Aortic smooth muscle cell (primary cell): ENCODE measurements at places on chromosomes 12 and 14. TPM values are rescaled to one million over a fixed set of nuclear protein-coding genes. Genes with fewer than 3 reads are reported as not detected.

The ACSM4 gene
- total RNA-seq = not detected in 2 replicates

The MEG3 gene
- 67.2 and 146 TPM in 2 replicates for total RNA-seq

The SAMD15 gene
- total RNA-seq = 2.0 and 2.8 TPM in 2 replicates

The CCDC59 gene
- total RNA-seq = 45.0 and 46.4 TPM in 2 replicates

The BDKRB1 gene
- 0.53 TPM in 1 of 2 replicates, not detected in the other for total RNA-seq

The CRACR2A gene
- 2.1 TPM in 2 replicates for total RNA-seq

The PHLDA1 gene
- total RNA-seq = 67.4 and 120 TPM in 2 replicates

The HOMEZ gene
- 2.4 and 4.1 TPM in 2 replicates for total RNA-seq

The OR6C4 gene
- not detected in 2 replicates for total RNA-seq

The PRKD1 gene
- 16.1 and 18.0 TPM in 2 replicates for total RNA-seq

The SELPLG gene
- total RNA-seq = 1.7 and 1.9 TPM in 2 replicates

The GPR84 gene
- total RNA-seq = 0.06 TPM in 1 of 2 replicates, not detected in the other

The REP15 gene
- total RNA-seq = 1.3 and 2.7 TPM in 2 replicates

The LRP1-AS gene
- total RNA-seq = 0.37 TPM in 1 of 2 replicates, not detected in the other

The GOLT1B gene
- 48.4 and 49.3 TPM in 2 replicates for total RNA-seq

The C12orf50 gene
- total RNA-seq = 0.13 TPM in 1 of 2 replicates, not detected in the other

The ACRBP gene
- 0.13 and 0.25 TPM in 2 replicates for total RNA-seq

The A2ML1 gene
- total RNA-seq = 0.53 TPM in 1 of 2 replicates, not detected in the other

The POU6F1 gene
- total RNA-seq = 1.3 and 2.2 TPM in 2 replicates

The BICD1 gene
- total RNA-seq = 14.8 and 18.4 TPM in 2 replicates

The COX8C gene
- not detected in 2 replicates for total RNA-seq

The UNC79 gene
- under 0.01 and 0.06 TPM in 2 replicates for total RNA-seq

The DIO3 gene
- total RNA-seq = not detected in 2 replicates

The MLEC gene
- total RNA-seq = 87.0 and 105 TPM in 2 replicates

The LRFN5 gene
- 1.2 and 7.4 TPM in 2 replicates for total RNA-seq

The USP44 gene
- total RNA-seq = 0.19 and 0.79 TPM in 2 replicates

The INHBC gene
- not detected in 2 replicates for total RNA-seq

The LBHD2 gene
- not detected in 2 replicates for total RNA-seq

The ARMH4 gene
- 3.8 and 6.4 TPM in 2 replicates for total RNA-seq

The OTUB2 gene
- total RNA-seq = 0.53 and 1.2 TPM in 2 replicates

The PDE3A gene
- total RNA-seq = 93.3 and 102 TPM in 2 replicates

The SERPINA10 gene
- total RNA-seq = not detected in 2 replicates

The EPYC gene
- total RNA-seq = not detected in 2 replicates

The C12orf54 gene
- not detected in 2 replicates for total RNA-seq

The NPFF gene
- not detected in 2 replicates for total RNA-seq

The GRIN2B gene
- total RNA-seq = not detected in 2 replicates

The IL26 gene
- 0.13 TPM in 1 of 2 replicates, not detected in the other for total RNA-seq

The MAP3K9 gene
- total RNA-seq = under 0.01 TPM in 2 replicates

The FAR2 gene
- total RNA-seq = 11.0 and 21.4 TPM in 2 replicates

The AKAP3 gene
- total RNA-seq = 1.3 and 3.0 TPM in 2 replicates

The WDR89 gene
- 9.0 and 10.7 TPM in 2 replicates for total RNA-seq

The OAS2 gene
- 11.3 and 12.3 TPM in 2 replicates for total RNA-seq

The ABCB9 gene
- total RNA-seq = 9.2 and 10.3 TPM in 2 replicates

The MSI1 gene
- total RNA-seq = not detected in 2 replicates

The KCNMB4 gene
- 0.26 and 0.56 TPM in 2 replicates for total RNA-seq

The OR10AD1 gene
- not detected in 2 replicates for total RNA-seq

The ALDH2 gene
- total RNA-seq = 16.1 and 23.4 TPM in 2 replicates

The ZBTB42 gene
- 2.9 and 3.6 TPM in 2 replicates for total RNA-seq

The SLC25A3 gene
- 497 and 617 TPM in 2 replicates for total RNA-seq

The TAS2R14 gene
- total RNA-seq = 1.7 and 3.2 TPM in 2 replicates

The PRB2 gene
- not detected in 2 replicates for total RNA-seq

The RAD9B gene
- 0.56 and 1.2 TPM in 2 replicates for total RNA-seq

The HSP90B1 gene
- 1,182 and 1,227 TPM in 2 replicates for total RNA-seq

The CLEC6A gene
- total RNA-seq = not detected in 2 replicates

The GPRC5D gene
- 0.25 TPM in 1 of 2 replicates, not detected in the other for total RNA-seq
